ENCODE measurements at places on chromosomes 16 and 17.

- no peak overlapping the region for H3K4me3 ChIP-seq
- no peaks in the 10 kb centered on the region for H3K36me3 ChIP-seq
- no peaks in the 10 kb centered on the region for H3K4me1 ChIP-seq
Observed at GRCh38 chr17:14775731-14776492, 475.0 kb downstream of the HS3ST3B1 start.

GRCh38 chr16:89026121-89026612 lies 49.2 kb upstream of the CBFA2T3 start:
- H3K4me3 ChIP-seq = peak overlapping the region; percentile 54
- H3K4me1 ChIP-seq = peaks cover 13% of the 10 kb centered on the region
- ATAC-seq = peak; percentile 99
- H3K27me3 ChIP-seq = peaks cover 5% of the 10 kb centered on the region

GRCh38 chr17:21213638-21214014 lies 335 bp downstream of the TMEM11 start:
- peaks cover 33% of the 10 kb centered on the region for H3K36me3 ChIP-seq
- peak overlapping the region; percentile 87 for H3K4me3 ChIP-seq
- H3K27ac ChIP-seq = peak overlapping the region; percentile 92
- peaks cover 14% of the 10 kb centered on the region for H3K4me1 ChIP-seq

GRCh38 chr16:65061935-65062518 lies 59.8 kb downstream of the CDH11 start:
- H3K4me3 ChIP-seq = no peak overlapping the region
- H3K4me1 ChIP-seq = no peaks in the 10 kb centered on the region
- H3K36me3 ChIP-seq = no peaks in the 10 kb centered on the region
- no peak for ATAC-seq
- H3K27me3 ChIP-seq = no peaks in the 10 kb centered on the region

- peak; percentile 94 for ATAC-seq
- peaks cover 30% of the 10 kb centered on the region for H3K4me1 ChIP-seq
Observed at GRCh38 chr17:41678907-41679739, 9.6 kb upstream of the EIF1 start.

GRCh38 chr17:8900626-8901585 lies 33.4 kb upstream of the PIK3R6 start:
- H3K4me1 ChIP-seq = peaks cover 49% of the 10 kb centered on the region
- H3K27ac ChIP-seq = peak overlapping the region; percentile 68
- H3K4me3 ChIP-seq = peak overlapping the region; percentile 58

GRCh38 chr17:4610162-4610561 lies 25.8 kb downstream of the SMTNL2 start:
- H3K4me3 ChIP-seq = no peak overlapping the region
- peaks cover 14% of the 10 kb centered on the region for H3K27me3 ChIP-seq
- no peak for ATAC-seq
- no peaks in the 10 kb centered on the region for H3K36me3 ChIP-seq
- no peaks in the 10 kb centered on the region for H3K4me1 ChIP-seq
- no peak overlapping the region for H3K27ac ChIP-seq

GRCh38 chr17:14471052-14471451 lies 170.2 kb downstream of the HS3ST3B1 start:
- H3K4me3 ChIP-seq = no peak overlapping the region
- no peak overlapping the region for H3K27ac ChIP-seq
- H3K36me3 ChIP-seq = no peaks in the 10 kb centered on the region
- H3K27me3 ChIP-seq = no peaks in the 10 kb centered on the region

DNA sequence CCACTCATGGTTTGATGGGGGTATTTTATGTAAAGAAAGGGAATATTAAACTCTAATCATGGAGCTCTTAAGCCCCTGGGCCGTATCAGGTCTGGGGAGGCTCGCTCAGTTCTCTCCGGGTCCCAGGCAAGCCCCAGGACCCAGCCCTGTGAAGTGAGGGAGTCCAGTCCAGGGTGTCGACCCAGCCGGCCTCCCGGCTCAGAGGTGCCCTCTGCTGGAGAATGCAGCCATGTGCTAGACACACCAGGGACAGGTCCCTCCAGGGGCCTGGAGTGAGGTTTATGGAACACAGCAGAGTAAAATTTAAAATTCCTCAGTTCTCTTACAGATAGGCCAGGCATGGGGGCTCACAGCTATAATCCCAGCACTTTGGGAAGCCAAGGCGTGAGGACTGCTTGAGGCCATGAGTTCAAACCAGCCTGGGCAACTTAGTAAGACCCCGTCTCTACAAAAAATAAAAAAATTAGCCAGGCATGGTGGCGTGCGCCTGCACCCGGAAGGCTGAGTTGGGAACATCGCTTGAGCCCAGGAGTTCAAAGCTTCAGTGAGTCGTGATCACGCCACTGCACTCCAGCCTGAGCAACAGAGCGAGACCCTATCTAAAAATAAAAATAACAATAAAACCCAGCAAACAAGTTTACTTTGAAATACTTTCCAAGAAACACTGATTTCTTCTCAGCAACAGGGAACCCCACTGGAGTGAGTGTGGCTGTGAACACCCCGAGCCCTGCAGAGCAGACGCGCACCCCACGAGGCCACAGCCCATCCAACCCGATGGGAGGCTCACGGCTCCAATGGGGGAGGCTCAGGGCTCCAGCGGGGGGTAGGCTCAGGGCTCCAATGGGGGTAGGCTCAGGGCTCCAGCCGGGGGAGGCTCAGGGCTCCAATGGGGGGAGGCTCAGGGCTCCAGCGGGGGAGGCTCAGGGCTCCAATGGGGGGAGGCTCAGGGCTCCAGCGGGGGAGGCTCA lies 72.2 kb downstream of the ZNF778 start:
- peak; percentile 90 for ATAC-seq
- no peak overlapping the region for H3K4me3 ChIP-seq
- H3K27ac ChIP-seq = peak overlapping the region; percentile 62
- no peaks in the 10 kb centered on the region for H3K27me3 ChIP-seq
- peaks cover 4% of the 10 kb centered on the region for H3K4me1 ChIP-seq

DNA sequence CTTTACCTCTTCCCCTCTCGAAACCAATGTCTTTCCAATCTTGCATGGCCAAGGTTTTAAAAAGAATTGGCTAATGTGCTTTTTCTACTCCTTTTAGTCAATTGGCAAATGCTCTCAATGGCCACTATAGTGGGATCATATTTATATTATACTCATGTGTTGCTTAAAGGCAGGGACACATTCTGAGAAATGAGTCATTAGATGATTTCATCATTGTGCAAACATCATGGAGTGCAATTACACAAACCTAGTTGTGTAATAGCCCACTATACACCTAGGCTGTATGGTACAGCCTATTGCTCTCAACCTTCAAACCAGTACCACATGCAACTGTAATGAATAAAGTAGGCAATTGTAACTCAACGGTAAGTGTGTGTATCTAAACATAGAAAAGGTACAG lies 180.9 kb downstream of the HS3ST3A1 start:
- no peak overlapping the region for H3K27ac ChIP-seq
- no peak for ATAC-seq
- no peaks in the 10 kb centered on the region for H3K36me3 ChIP-seq
- H3K27me3 ChIP-seq = peaks cover 19% of the 10 kb centered on the region

DNA sequence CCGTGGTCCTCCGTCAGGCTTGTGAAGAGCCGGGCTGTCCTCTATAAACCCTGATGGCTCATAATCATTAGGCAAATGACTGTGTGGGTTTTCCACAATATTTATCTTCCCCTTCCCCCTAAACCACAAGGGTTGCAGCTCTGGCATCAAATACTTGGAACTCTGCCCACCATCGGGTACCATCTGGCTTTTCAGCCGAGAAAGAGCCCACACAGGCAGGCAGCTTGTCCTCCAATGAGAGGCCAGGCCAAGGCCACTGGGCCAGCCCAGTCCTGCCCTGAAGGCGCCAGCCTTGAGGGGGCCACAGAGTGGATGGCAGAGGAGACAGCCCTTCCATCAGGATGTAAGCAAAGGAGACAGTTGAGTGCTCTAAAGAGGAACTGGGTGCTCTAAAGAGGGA lies 31.8 kb upstream of the NAT9 start:
- peaks cover 43% of the 10 kb centered on the region for H3K36me3 ChIP-seq
- no peaks in the 10 kb centered on the region for H3K27me3 ChIP-seq
- peaks cover 4% of the 10 kb centered on the region for H3K4me1 ChIP-seq
- no peak for ATAC-seq
- H3K27ac ChIP-seq = no peak overlapping the region

GRCh38 chr17:74212209-74212912 lies 1.0 kb upstream of the TTYH2 start:
- H3K4me1 ChIP-seq = peaks cover 29% of the 10 kb centered on the region
- H3K27me3 ChIP-seq = no peaks in the 10 kb centered on the region
- peak overlapping the region; percentile 97 for H3K4me3 ChIP-seq
- peaks cover 57% of the 10 kb centered on the region for H3K36me3 ChIP-seq
- H3K27ac ChIP-seq = peak overlapping the region; percentile 90

- no peaks in the 10 kb centered on the region for H3K27me3 ChIP-seq
- peaks cover 15% of the 10 kb centered on the region for H3K36me3 ChIP-seq
Observed at GRCh38 chr16:31451201-31451600, 8.1 kb upstream of the ARMC5 start.

GRCh38 chr16:70163596-70163995 lies 10.0 kb upstream of the CLEC18C start:
- H3K4me1 ChIP-seq = no peaks in the 10 kb centered on the region
- H3K27me3 ChIP-seq = no peaks in the 10 kb centered on the region
- H3K4me3 ChIP-seq = no peak overlapping the region
- no peak overlapping the region for H3K27ac ChIP-seq
- H3K36me3 ChIP-seq = peaks cover 8% of the 10 kb centered on the region
- no peak for ATAC-seq

GRCh38 chr17:39237586-39237985 lies 11.8 kb upstream of the STAC2 start:
- H3K27ac ChIP-seq = peak overlapping the region; percentile 65
- peaks cover 15% of the 10 kb centered on the region for H3K4me1 ChIP-seq
- ATAC-seq = no peak
- peak overlapping the region; percentile 76 for H3K4me3 ChIP-seq
- H3K27me3 ChIP-seq = no peaks in the 10 kb centered on the region
- no peaks in the 10 kb centered on the region for H3K36me3 ChIP-seq

DNA sequence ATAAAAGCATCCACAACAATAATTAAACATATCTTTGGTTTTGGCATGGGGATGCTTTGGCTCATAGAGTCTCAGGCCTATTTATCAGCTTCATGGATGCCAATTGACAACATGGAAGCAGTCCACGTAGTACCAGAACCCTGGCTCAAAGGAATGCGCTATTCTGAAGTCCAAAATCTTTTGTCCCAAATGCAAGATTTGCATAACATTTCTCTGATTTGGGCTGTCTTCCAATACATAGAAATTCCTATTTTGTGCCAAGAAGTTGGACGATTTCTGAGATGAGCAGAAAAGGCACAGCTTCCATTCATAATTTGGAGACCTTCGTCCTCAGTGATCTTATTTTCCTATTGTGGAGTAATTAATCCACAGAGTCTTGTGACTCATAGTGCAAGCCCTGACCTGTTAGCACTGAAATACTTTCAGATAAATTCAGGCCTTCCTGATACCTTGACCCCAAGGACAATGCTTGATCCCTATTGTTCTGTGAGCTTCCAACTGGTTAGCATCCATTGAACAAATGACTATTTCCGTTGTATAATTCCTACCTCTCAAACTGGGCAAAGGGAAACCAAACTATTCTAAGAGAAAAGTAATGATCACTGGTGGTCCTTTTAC lies 78.4 kb upstream of the CDH11 start:
- no peaks in the 10 kb centered on the region for H3K36me3 ChIP-seq
- no peaks in the 10 kb centered on the region for H3K27me3 ChIP-seq
- H3K4me3 ChIP-seq = no peak overlapping the region
- no peak overlapping the region for H3K27ac ChIP-seq

GRCh38 chr17:33653399-33653788 lies 360.3 kb upstream of the ASIC2 start:
- no peaks in the 10 kb centered on the region for H3K4me1 ChIP-seq
- no peaks in the 10 kb centered on the region for H3K36me3 ChIP-seq
- H3K27ac ChIP-seq = no peak overlapping the region

- no peak for ATAC-seq
- H3K36me3 ChIP-seq = no peaks in the 10 kb centered on the region
- H3K27me3 ChIP-seq = peaks cover 3% of the 10 kb centered on the region
Observed at GRCh38 chr17:72467841-72468653, 347.2 kb downstream of the SOX9 start.

DNA sequence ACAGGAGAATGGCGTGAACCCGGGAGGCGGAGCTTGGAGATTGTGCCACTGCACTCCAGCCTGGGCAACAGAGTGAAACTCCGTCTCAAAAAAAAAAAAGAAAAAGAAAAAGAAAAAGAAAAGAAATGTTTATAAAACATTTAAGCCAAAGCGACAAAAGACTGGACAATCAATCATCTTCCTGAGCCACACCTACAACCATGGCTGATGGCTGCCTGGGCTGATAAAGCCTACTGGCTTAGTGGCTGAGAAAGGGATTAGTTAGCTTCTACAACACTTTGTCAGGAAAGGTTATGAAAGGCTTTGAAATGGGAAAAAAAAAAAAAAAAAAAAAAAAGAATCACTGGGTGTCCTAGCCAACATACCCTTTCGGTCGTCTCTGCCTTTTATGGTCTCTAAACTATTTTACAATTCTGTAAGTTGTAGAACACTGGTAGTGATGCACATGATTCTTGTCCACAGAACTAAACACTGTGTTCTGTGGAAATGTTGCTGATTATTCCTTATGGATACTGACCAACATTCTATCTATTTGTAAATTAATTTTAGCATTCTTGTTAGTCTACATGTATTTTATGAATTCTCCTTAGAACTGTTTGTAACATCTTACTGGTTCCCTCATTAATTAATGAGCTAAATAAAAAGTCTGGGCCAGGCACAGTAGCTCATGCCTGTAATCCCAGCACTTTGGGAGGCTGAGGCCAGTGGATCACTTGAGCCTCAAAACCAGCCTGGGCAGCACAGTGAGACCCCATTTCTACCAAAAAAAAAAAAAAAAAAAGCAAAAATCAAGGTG lies 45.5 kb downstream of the ZZEF1 start:
- peaks cover 21% of the 10 kb centered on the region for H3K4me1 ChIP-seq
- no peak overlapping the region for H3K27ac ChIP-seq
- H3K4me3 ChIP-seq = no peak overlapping the region

DNA sequence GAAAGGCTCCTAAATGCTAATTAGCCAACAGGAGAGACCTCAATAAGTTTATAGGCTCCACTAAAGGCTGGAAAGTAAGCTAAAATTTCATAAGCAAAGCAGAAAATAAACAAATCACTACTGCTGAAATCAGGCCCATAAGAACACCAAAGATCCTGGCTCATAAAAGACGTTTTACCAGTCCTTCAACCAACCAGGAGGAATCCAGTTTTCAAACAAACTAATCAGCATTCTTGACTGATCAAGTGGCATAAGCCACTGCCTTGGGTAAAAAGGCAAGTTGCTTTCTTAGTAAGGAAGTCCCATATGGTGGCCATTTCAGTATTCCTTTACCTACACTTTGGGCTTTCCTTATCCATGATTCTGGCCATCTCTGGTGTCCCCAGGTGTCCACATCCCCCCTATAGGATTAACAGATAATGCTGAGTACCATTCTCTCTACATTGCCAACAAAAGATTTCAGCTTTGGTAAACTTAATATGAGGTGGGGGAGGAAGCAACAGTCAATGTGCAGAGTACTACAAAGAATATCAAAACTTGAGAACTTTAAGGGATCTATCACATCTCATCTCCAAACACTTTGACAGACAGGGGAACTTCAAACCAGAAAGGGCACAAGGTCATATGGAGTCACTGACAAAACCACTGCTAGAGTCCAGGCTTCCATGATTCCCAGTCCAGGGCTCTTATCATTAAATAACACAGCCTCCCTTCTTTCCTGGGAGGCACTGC lies 1.3 kb downstream of the TOM1L2 start:
- peak overlapping the region; percentile 78 for H3K4me3 ChIP-seq
- H3K27ac ChIP-seq = peak overlapping the region; percentile 81
- H3K27me3 ChIP-seq = no peaks in the 10 kb centered on the region
